ENCODE measurements at places on chromosomes 6 and 20.

GRCh38 chr20:62426699-62427131 is 624 bp downstream of the RBBP8NL start:
- no peaks in the 10 kb centered on the region for H3K36me3 ChIP-seq
- H3K27me3 ChIP-seq, result peaks cover 4% of the 10 kb centered on the region
- DNase-seq, result no peak

DNA sequence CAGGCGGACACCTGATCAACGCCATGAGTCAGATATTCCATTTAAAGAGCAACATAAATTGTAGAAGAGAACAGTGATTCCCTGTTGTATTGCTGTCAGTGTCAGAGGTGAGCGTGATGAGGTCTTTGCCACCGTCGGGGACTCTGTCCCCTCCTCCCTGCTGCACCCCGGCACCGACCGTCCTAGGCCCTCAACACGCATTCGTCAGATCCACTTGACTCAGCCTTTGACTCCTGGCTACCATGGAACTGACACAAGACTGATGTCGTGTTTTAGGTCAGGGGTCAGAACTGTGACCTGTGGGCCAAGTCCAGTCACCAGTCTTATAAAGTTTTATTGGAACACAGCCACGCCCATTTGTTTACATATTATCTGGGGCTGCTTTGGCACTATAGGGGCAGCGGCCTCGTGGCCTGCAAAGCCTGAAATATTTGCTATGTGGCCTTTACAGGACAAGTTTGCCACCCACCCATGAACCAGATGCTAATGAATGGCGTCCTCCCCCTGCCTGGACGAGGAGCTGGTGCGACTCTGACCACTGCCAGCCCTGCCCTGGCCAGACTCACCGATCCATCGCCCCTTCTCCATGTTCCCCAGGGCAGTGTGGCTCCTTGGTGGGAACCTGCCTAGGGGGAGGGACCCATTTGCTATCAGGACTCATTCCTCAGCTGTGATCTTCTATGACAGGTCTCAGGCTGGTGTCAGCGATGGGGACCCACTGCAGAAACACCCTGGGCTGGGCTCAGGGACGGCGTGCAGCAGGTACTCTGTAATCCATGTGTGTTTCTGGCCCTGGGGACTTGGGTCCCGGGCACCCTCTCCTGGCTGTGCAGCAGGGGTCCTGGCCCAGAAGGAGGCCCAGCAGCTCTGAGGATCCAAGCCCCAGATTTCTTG is 37.5 kb upstream of the PHACTR3 start:
- peaks cover 10% of the 10 kb centered on the region for H3K4me1 ChIP-seq
- H3K27ac ChIP-seq, result no peak overlapping the region
- H3K27me3 ChIP-seq, result peaks cover 18% of the 10 kb centered on the region
- no peak overlapping the region for H3K4me3 ChIP-seq

- H3K27me3 ChIP-seq, result no peaks in the 10 kb centered on the region
- peaks cover 12% of the 10 kb centered on the region for H3K36me3 ChIP-seq
Observed at GRCh38 chr20:50928469-50928868, 2.8 kb downstream of the ADNP start.

DNA sequence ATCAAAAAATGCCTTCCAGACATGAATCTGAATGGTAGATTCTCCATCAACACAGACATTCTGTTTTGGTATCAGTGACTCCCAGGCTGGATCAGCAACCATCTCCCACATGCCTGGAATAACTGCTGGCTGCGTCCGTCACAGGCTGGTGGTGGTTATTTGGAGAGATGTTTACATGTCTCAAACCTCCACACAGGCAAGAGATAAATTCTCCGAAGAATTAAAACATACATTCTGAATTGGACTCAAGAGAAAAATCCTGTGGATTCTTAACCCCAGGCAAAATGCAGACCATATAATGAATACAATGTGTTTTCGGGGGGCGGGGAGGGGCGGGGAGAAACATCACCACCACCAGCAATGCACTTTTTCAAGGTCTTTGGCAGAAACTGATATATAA is 108.2 kb downstream of the THBS2 start:
- no peaks in the 10 kb centered on the region for H3K4me1 ChIP-seq
- H3K4me3 ChIP-seq, result no peak overlapping the region
- peaks cover 4% of the 10 kb centered on the region for H3K36me3 ChIP-seq

- peaks cover 26% of the 10 kb centered on the region for H3K4me1 ChIP-seq
- H3K27ac ChIP-seq, result peak overlapping the region; percentile 91
- no peaks in the 10 kb centered on the region for H3K36me3 ChIP-seq
- H3K27me3 ChIP-seq, result peaks cover 28% of the 10 kb centered on the region
- H3K4me3 ChIP-seq, result peak overlapping the region; percentile 98
- DNase-seq, result peak; percentile 85
Observed at GRCh38 chr6:28988536-28989311, 16.4 kb downstream of the ZNF311 start.

GRCh38 chr6:170272341-170273065 is 18.4 kb downstream of the DLL1 start:
- H3K36me3 ChIP-seq, result peaks cover 4% of the 10 kb centered on the region
- H3K27me3 ChIP-seq, result no peaks in the 10 kb centered on the region
- peak overlapping the region; percentile 81 for H3K4me3 ChIP-seq
- H3K27ac ChIP-seq, result no peak overlapping the region
- no peak for DNase-seq
- H3K4me1 ChIP-seq, result peaks cover 20% of the 10 kb centered on the region

DNA sequence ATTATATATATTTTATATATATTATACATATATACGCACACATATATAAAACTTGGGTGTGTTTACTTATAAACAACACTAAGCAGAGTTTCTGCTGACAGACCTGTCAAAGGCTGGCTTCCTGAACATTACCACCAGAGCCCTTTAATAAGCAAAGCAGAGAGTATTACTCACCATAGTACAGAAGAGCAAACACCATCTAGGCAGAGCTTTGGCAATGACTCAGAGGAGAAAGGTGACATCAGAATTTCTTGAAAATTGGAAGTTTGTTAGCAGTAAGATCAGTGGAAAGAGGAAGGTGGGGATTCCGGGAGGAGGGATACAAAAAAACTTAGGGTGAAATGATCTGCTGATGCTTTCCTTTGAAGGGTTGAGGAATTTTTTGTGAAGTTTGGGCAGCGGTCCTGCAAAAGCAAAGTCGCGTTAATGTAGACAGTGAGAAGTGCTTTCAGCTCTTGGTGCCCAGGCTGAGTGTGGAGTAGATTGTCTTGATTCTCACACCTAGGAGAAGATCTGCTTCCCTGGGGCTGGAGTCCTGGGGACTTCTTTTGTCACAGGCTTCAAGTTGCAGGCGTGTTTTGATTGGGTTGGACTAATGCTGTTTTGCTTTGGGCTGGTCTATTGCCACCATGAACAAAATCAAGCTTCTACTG is 109.6 kb upstream of the BACH2 start:
- peak overlapping the region; percentile 72 for H3K4me3 ChIP-seq
- H3K4me1 ChIP-seq, result peaks cover 95% of the 10 kb centered on the region
- H3K27me3 ChIP-seq, result no peaks in the 10 kb centered on the region
- H3K27ac ChIP-seq, result peak overlapping the region; percentile 24
- peak; percentile 44 for DNase-seq
- peaks cover 20% of the 10 kb centered on the region for H3K36me3 ChIP-seq

- H3K4me3 ChIP-seq, result peak overlapping the region; percentile 73
- H3K27me3 ChIP-seq, result peaks cover 69% of the 10 kb centered on the region
- no peak for DNase-seq
- H3K36me3 ChIP-seq, result no peaks in the 10 kb centered on the region
- no peak overlapping the region for H3K27ac ChIP-seq
Observed at GRCh38 chr6:151241853-151242252, 2.1 kb downstream of the AKAP12 start.

GRCh38 chr6:20271818-20272217 is 59.5 kb upstream of the MBOAT1 start:
- no peaks in the 10 kb centered on the region for H3K36me3 ChIP-seq
- peaks cover 11% of the 10 kb centered on the region for H3K27me3 ChIP-seq
- DNase-seq, result no peak
- H3K4me3 ChIP-seq, result no peak overlapping the region

GRCh38 chr20:24108581-24108980 is 120.0 kb upstream of the GGTLC1 start:
- H3K4me1 ChIP-seq, result peaks cover 5% of the 10 kb centered on the region
- peak overlapping the region; percentile 52 for H3K4me3 ChIP-seq

GRCh38 chr6:22248513-22249308 is 48.1 kb downstream of the PRL start:
- H3K27me3 ChIP-seq, result no peaks in the 10 kb centered on the region
- DNase-seq, result no peak
- no peaks in the 10 kb centered on the region for H3K36me3 ChIP-seq

- no peak for DNase-seq
- H3K4me3 ChIP-seq, result no peak overlapping the region
- H3K27me3 ChIP-seq, result peaks cover 5% of the 10 kb centered on the region
- no peaks in the 10 kb centered on the region for H3K36me3 ChIP-seq
- H3K4me1 ChIP-seq, result no peaks in the 10 kb centered on the region
- H3K27ac ChIP-seq, result no peak overlapping the region
Observed at GRCh38 chr6:120994573-120994967, 339.7 kb downstream of the TBC1D32 start.

- H3K27me3 ChIP-seq, result peaks cover 13% of the 10 kb centered on the region
- DNase-seq, result no peak
- no peak overlapping the region for H3K27ac ChIP-seq
- peaks cover 7% of the 10 kb centered on the region for H3K4me1 ChIP-seq
- no peaks in the 10 kb centered on the region for H3K36me3 ChIP-seq
Observed at GRCh38 chr6:170211404-170212025, 79.4 kb downstream of the DLL1 start.

DNA sequence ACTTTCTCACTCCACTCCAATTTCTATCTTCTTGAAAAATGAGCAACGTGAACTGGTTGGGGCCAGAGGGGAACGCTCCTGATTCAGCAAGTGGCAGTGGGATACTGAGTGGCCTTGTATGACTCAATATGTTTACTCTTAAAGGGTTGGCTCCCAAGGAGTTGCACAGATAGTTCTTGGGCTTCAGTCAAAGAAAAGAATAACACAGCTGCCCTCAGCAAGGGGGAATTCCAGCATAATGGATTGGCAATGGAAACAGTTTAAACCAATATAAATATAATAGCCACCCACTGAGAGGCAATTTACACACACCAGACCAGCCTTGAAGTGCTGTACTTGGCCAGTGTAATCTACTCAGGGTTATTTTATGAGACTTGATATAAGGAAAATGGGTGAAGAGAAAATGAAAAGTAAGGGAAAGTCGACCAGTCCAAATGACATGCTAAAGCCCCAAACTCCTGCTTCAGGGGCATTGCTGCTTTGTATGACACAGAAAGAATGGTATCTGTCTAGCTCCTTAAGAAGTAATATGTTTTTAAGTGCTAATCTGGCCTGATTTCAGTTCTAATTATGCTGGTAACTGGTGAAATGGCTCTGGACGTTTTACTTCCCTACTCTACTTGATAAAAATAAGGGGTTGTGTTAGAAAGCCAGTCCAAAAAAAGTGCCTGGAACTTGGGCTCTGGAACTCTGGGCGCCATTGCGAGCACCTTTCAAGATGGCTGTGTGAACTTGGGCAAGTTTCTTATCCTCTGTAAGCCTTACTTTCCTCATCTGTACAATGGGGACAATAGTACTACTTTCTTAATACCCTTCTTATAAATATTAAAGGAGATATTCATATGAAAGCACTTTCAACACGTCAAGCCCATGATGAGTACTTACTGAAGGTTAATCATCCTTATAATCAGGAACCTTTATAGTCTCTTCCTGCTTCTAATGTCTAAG is 712.9 kb upstream of the MAP3K7 start:
- H3K4me3 ChIP-seq, result no peak overlapping the region
- no peak overlapping the region for H3K27ac ChIP-seq
- no peaks in the 10 kb centered on the region for H3K27me3 ChIP-seq
- no peak for DNase-seq

GRCh38 chr6:10550764-10551163 is 29.6 kb downstream of the GCNT2 start:
- H3K36me3 ChIP-seq, result no peaks in the 10 kb centered on the region
- no peak overlapping the region for H3K27ac ChIP-seq
- H3K4me1 ChIP-seq, result peaks cover 2% of the 10 kb centered on the region
- no peak overlapping the region for H3K4me3 ChIP-seq
- H3K27me3 ChIP-seq, result no peaks in the 10 kb centered on the region

- no peaks in the 10 kb centered on the region for H3K27me3 ChIP-seq
- DNase-seq, result no peak
- H3K36me3 ChIP-seq, result peaks cover 13% of the 10 kb centered on the region
Observed at GRCh38 chr20:58992911-58993310, 11.9 kb downstream of the NELFCD start.

DNA sequence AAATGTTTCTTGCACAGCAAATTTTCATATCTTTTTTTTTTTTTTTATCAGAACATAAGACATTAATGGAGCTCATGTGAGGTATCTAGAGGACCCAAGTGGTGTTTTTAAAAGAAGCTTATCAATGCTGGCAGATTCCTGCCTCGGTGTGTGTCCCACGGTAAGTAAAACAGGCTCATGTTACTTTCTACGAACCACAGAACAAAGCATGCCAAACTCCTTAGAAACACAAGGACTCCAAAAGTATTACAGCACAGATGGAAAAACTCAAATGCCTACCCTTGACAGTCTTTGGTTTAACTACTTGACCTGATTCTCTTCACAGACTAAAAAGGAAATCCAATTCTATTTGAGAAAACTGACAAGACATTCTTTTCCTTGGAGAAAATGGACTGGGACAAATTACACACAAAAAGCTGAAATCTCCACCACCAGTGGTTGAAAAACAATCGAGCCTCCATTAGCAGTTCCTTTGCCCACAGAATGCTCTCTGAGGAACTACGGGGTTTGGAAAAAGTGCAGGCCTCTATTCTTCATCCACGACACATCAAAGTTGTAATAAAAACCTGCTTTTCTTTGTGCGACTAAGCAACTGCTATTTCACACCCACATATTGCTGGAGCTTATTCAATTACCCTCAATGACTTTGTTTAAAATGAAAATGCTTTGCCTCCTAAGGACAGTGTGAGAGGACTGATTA is 5.4 kb downstream of the METTL24 start:
- no peak for DNase-seq
- H3K4me1 ChIP-seq, result peaks cover 14% of the 10 kb centered on the region
- no peak overlapping the region for H3K4me3 ChIP-seq
- no peaks in the 10 kb centered on the region for H3K36me3 ChIP-seq
- peaks cover 23% of the 10 kb centered on the region for H3K27me3 ChIP-seq
- no peak overlapping the region for H3K27ac ChIP-seq

- H3K27ac ChIP-seq, result no peak overlapping the region
- no peaks in the 10 kb centered on the region for H3K4me1 ChIP-seq
- H3K27me3 ChIP-seq, result peaks cover 67% of the 10 kb centered on the region
- H3K36me3 ChIP-seq, result no peaks in the 10 kb centered on the region
Observed at GRCh38 chr6:117446861-117447260, 21.1 kb upstream of the ROS1 start.

GRCh38 chr6:133973109-133973971 is 20.3 kb downstream of the TBPL1 start:
- no peak for DNase-seq
- peaks cover 1% of the 10 kb centered on the region for H3K36me3 ChIP-seq
- peak overlapping the region; percentile 72 for H3K27ac ChIP-seq

DNA sequence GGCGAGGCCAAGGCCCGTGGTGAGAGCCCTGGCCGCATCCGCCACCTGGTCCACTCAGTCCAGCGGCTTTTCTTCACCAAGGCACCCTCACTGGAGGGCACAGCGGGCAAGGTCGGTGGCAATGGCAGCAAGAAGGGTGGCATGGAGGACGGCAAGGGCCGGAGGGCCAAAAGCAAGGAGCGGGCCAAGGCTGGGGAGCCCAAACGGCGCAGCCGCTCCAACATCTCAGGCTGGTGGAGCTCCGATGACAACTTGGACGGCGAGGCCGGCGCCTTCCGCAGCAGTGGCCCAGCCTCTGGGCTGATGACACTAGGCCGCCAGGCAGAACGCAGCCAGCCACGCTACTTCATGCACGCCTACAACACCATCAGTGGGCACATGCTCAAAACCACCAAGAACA is 109.2 kb upstream of the MYL9 start:
- no peak overlapping the region for H3K27ac ChIP-seq
- no peak for DNase-seq
- no peaks in the 10 kb centered on the region for H3K4me1 ChIP-seq
- H3K4me3 ChIP-seq, result no peak overlapping the region

Measured in activated T-cell treated with anti-CD3 and anti-CD28 coated beads, Interleukin-2, amount 50 U/mL, for 72 hours (primary cell).